ENCODE measurements at places on chromosomes 7 and 10.
A peak's percentile ranks its signal among the peaks of the same experiment; 100 is the strongest.

DNA sequence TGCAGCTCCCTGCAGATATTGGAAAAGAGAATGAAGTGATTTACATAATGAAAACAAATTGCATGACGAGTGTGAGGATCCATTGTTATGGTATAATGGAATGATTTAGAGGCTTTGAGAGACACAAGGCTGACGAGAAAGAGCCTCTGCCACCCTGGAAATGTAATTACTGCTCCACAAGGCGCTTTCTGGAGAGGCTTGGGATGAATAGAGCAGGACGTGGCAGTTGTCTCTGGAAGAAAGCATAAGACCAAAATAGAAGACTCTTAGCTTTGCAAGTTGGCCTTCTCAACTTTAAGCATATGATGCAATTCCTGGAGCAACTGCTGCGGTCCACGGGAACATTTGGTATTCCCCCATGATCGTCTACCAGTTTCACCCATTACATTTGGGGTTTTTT is 181.9 kb upstream of the TCF7L2 start:
- no peak for DNase-seq

- peak; percentile 90 for DNase-seq
Observed at GRCh38 chr10:69092959-69093850, 5.3 kb downstream of the SRGN start.

- DNase-seq, result peak; percentile 38
Observed at GRCh38 chr7:36037121-36037662, 115.9 kb upstream of the EEPD1 start.

- no peak for DNase-seq
Observed at GRCh38 chr7:69588773-69589172, 9.5 kb upstream of the AUTS2 start.

DNA sequence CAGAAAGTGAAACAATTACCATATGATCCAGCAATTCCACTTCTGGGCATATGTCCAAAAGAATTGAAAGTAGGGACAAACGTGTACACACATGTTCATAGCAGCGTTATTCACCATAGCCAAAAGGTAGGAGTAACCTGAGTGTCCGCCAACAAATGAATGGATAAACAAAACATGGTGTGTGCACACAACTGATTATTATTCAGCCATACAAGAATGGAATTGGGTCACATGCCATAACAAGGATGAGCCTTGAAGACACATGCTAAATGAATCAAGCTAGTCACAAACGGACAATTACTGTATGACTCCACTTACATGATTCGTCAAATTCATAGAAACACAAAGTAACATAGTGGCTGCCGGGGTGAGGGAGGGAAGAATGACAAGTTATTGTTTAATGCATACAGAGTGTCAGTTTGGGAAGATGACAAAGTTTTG is 4.1 kb upstream of the OIT3 start:
- no peak for DNase-seq

GRCh38 chr7:150992833-150993302 is 2.1 kb downstream of the NOS3 start:
- DNase-seq, result peak; percentile 69

DNA sequence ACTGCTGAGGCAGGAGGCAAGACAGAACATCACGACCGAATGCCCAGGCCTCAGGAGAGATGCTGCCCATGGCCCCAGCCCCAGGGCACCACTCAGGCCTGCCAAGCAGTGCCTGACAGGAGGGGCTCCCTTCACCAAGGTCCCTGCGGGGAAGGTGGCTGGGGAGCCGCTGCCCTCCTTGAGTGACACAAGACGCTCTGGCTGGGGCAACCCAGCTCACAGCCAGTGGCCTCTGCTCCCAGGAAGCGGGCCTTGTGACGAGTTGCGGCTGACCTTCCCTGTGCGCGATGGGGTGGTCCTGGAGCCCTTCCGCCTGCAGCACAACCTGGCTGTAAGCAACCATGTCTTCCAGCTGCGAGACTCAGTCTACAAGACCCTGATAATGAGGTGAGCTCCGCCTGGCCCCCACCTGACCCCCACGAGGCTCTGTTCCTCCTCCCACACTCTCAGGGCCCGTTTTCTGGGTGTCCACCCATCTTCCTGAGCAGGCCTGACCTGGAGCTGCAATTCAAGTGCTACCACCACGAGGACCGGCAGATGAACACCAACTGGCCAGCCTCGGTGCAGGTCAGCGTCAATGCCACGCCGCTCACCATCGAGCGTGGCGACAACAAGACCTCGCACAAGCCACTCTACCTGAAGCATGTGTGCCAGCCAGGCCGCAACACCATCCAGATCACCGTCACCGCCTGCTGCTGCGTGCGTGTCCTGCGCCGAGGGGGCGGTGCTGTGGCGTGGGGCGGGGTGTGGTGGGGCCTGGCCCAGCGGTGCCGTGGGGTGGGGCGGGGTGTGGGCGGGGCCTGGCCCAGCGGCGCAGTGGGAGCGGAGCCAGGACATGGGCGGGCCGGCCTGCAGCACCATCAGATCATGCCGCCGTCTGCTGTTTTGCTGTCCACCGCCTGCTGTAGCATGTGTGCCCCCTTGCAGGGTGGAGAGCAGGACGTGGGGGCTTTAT is 12.8 kb downstream of the ZMIZ2 start:
- no peak for DNase-seq

GRCh38 chr10:129505500-129506075 is 38.5 kb downstream of the MGMT start:
- DNase-seq, result no peak

DNA sequence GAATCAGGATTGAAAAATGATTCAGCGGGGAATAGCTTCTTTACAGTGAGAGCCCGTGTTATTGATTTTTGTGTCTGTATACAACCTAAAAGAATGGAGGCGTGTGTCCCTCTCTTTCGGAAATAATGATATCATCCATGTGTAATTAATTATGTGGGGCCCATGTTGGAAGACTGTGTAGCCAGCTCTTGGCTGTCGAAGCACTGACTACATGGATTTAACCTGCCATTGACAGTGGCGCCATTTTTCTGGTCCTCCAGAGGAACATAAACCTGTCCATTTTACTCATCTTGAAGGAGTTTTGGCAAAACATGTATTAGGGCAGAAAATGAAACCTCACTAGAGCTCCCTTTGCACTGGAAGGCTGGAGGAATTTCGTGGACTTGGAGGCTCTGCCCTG is 119.6 kb downstream of the ITIH5 start:
- DNase-seq, result no peak

GRCh38 chr10:112409755-112410154 is 35.8 kb downstream of the ACSL5 start:
- no peak for DNase-seq

- DNase-seq, result no peak
Observed at GRCh38 chr7:64581926-64582894, 19.3 kb upstream of the ZNF680 start.

DNA sequence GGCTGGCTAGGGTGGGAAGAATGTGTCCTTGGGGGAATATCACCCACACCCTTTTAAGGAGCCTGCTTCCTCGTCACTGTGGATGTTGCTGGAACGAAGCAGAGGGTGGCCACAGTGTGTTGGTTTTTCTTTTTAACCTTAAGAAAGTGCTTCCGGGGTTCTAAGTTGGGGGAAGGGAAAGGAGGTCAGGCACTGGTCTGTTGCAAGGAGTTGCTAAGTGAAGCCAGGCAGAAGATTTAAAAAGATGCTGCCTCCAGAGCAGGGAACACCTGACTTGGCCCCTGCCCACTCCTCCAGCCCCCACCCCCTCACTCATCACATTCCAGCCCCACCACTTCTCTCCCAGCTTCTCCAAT is 213.1 kb downstream of the EMX2 start:
- no peak for DNase-seq

- DNase-seq, result no peak
Observed at GRCh38 chr7:95716357-95717122, 55.8 kb upstream of the DYNC1I1 start.

DNA sequence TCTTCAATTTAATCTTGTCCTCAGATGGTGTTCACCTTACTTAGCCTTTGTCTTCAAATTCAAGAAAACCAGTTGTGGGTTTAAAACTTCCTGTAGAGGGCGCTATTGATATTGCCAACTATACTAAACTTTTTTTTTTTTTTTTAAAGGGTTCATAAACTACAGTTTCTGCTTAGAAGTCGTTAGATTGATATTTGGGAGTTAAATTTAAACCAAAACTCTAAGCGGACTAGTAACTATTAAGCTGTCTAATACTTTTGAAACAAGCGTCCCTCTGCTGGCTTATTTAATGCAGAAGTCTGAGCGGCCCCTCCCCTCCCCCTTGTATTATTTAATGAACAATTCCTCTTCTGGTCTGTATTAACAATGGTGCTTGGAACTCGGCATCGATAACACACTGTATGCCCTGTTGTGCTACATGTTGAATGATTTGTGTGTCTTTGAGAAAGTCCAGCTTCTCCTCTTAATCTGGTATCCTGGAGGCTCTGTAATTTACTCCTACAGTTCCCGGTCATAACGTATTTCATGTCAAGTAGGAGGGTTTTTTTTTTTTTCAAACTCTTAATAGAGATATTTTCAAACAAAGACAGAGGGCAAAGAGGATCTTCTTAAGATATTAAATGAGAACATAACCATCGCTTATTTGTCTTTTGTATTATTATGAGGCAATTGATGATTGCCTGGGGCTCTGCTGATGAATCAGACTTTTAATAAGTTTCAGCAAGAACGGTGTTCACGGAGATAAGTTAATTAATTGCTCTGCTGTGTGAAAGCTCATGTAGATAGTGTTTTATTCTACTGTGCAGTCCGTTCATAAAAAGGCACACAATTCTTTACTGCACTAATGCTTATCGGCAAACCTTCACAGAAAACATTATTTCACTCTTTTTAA is 22.6 kb upstream of the CREB5 start:
- DNase-seq, result peak; percentile 71

- DNase-seq, result no peak
Observed at GRCh38 chr7:128003167-128003566, 28.1 kb downstream of the LRRC4 start.

- no peak for DNase-seq
Observed at GRCh38 chr7:115177103-115177502, 255.2 kb downstream of the MDFIC start.
